Progenitor cell of endocrine pancreas (in vitro differentiated cells): ENCODE measurements at places on chromosomes 4 and X. TPM values are rescaled to one million over a fixed set of nuclear protein-coding genes. Genes with fewer than 3 reads are reported as not detected.

Gene GLRA2
- not detected in 2 replicates for total RNA-seq

GRCh38 chr4:177391953-177392352 is 50.3 kb downstream of the AGA start:
- no peak for DNase-seq

Gene ADH1B
- total RNA-seq: 0.29 and 0.53 TPM in 2 replicates

- no peak for DNase-seq
Observed at GRCh38 chrX:47175588-47175980, 18.0 kb upstream of the UBA1 start.

Gene STBD1
- 1.9 TPM in 2 replicates for total RNA-seq

- DNase-seq: no peak
Observed at GRCh38 chrX:23890933-23891332, 16.8 kb downstream of the APOO start.

- peak; percentile 83 for DNase-seq
Observed at GRCh38 chr4:8607603-8608481, 15.3 kb downstream of the CPZ start.

GRCh38 chr4:2243681-2244380 is 1.9 kb upstream of the HAUS3 start:
- DNase-seq: peak; percentile 9

Gene FHIP1A
- total RNA-seq: 26.2 and 26.9 TPM in 2 replicates

DNA sequence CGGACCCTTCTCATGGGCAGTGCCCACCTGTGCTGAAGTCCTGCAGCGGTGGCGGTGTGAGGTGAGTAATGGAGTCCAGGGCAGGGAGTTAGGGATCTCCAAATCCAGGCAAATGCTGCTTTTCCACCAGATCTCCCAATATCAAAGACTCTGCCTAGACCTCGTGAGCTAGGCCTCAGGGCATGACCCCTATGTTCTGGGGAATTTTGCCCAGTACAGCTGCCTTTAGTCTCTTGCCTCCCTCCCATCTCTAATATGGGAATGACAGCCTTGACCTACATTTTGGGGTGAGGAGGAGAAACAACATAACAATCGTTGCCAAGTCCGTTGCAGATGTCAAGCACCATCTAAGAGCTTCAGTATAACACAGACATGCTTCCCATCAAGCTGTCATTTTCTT is 7.3 kb downstream of the PAK3 start:
- DNase-seq: no peak

Gene SYTL4
- total RNA-seq: 1.8 and 2.9 TPM in 2 replicates

Gene TTC29
- 3.1 and 3.8 TPM in 2 replicates for total RNA-seq

Gene SHOX
- total RNA-seq: not detected in 2 replicates

DNA sequence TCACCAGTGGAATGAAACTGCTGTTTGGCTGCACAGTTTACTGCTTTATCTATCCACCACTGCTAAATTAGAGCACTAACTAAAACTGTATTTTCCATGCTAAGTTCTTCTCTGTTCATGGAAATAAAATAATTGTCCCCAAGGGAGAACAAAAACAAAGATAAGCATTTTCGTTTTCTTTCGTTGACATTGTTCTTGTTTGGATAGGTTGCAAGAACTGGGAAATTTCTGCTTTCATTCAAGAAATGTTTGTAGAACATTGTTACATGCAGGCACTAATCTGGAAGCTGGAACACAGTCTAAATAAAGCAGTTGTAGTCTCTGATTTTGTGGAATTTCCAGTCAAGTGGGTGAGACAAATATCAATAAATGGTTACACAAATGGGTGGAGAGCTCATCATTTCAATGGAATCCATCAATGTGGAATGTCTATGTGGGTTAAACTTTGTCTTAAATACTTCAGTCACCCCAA is 5.8 kb upstream of the CXCL8 start:
- no peak for DNase-seq

- DNase-seq: no peak
Observed at GRCh38 chr4:156673483-156673882, 298.1 kb downstream of the PDGFC start.

Gene CPZ
- 0.19 and 0.29 TPM in 2 replicates for total RNA-seq
